ENCODE measurements at places on chromosomes 2 and 18. TPM values are rescaled to one million over a fixed set of nuclear protein-coding genes. Genes with fewer than 3 reads are reported as not detected.

PLEKHA3 gene
- 8.7 TPM for total RNA-seq

ASB18 gene
- not detected for total RNA-seq

ELOA2 gene
- total RNA-seq: not detected

VAMP5 gene
- total RNA-seq: 18.2 TPM

AQP4 gene
- not detected for total RNA-seq
